ENCODE measurements at places on chromosomes 6 and 20.

GRCh38 chr6:15947923-15948322, 181.0 kb upstream of the MYLIP start:
- no peak for DNase-seq

- no peak for DNase-seq
Measured at GRCh38 chr6:41756354-41756753, 9.2 kb upstream of the PGC start.

DNA sequence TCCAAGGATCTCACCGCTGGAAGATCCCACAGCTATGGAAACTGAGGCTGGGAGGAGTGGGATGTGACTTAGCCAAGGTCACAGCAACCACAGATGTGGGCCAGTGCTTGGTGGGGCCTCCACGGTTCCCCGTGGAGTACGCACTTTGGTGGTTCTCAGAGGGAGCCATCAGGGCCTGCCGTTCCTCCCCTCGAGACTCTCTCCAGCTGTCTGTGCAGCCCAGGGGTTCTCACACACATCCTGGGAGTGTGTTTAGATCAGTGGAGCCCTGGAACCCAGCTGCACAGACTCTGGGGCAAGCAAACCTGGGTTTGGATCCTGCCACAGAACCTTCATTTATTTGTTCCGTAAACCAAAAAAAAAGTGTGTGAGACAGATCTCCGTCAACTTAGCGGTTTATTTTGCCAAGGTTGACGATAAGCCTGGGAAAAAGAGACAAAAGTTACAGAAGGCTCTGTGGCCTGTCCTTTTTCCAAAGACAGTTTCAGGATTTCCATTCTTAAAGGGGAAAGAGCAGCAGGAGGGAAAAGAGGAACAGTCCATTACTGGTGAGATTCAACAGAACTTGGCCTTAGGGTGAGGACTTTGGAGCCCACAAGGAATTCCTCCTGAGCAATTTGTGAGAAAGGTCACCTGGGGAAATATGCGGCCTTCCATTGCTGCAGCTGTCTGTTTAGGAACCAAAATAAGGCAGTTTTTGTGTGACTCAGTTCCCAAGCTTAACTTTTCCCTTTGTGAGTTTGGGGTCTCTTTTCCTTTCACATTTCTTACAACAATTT, 13.6 kb upstream of the MYMX start:
- DNase-seq = no peak

GRCh38 chr6:14638906-14639761, 521.6 kb downstream of the CD83 start:
- no peak for DNase-seq

DNA sequence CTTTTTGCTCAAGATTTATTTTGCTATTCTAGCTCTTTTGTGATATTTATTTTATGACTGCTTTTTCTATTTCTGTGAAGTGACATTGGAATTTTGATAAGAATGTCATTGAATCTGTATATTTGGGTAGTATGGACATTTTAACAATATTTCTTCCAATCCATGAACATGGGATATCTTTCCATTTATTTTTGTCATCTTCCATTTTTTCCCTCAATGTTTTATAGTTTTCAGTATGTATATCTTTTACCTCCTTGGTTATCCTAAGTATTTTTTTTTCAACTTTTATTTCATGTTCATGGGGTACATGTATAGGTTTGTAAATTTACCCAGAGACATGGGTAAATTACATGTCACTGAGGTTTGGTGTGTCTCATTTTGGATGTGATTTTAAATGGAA, 74.1 kb upstream of the PREP start:
- no peak for DNase-seq

DNA sequence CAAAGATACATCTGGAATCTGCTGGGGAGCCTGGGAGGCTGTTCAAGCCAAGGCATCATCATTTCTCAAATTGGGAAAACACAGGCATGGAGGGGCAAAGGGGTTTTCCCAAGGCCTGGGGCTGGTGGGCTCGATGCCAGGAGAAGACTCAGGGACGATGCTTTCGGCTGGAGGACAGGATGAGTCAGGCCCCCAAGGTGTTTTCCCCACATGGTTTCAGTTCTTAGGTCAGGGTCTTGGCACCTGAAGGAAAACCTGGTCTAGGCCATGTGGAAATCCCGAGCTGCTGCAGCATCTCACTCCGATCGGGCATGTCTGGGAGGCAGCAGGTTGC, 348.1 kb downstream of the CDC5L start:
- DNase-seq = no peak

DNA sequence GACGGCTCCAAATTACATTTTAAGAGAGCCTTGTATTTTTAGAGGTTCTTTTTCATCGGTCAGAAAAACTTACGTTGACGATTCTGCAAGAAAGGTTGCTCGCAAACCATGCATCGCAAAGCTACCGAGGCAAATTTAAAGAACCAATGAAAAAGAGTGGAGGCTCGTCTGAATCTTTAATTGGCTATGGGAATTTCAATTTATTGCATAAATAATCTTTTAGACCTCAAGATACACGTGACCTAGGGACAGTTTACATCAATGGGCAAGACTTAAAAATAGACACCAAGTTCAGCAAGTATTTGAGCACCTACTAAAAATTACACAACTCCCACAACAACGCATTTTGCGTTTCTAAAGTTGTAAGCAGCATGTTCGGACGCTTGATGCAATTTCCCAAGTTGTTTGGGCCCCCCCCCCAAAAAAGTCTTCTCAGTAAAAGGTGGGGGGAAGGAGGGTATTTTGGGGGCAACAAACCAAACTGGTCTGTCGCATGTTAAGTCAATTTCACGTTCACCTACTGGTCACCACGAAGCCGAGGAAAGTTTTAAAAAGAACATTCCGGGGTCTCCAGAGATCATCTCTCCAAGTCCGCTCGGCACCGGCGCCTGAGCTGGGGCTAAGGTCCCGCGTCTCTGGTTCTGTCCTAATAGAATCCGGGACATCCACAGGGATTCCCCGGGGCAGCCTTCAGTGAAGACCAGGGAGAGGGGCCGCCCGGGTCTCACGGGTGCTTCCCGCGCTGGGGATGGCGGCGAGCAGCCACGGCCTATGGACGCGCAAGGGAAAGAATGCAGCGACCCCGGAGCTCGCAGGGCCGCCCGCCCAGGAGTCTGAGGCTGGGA, 851 bp downstream of the SNX5 start:
- no peak for DNase-seq
